ENCODE measurements at places on chromosomes 2 and 18.

DNA sequence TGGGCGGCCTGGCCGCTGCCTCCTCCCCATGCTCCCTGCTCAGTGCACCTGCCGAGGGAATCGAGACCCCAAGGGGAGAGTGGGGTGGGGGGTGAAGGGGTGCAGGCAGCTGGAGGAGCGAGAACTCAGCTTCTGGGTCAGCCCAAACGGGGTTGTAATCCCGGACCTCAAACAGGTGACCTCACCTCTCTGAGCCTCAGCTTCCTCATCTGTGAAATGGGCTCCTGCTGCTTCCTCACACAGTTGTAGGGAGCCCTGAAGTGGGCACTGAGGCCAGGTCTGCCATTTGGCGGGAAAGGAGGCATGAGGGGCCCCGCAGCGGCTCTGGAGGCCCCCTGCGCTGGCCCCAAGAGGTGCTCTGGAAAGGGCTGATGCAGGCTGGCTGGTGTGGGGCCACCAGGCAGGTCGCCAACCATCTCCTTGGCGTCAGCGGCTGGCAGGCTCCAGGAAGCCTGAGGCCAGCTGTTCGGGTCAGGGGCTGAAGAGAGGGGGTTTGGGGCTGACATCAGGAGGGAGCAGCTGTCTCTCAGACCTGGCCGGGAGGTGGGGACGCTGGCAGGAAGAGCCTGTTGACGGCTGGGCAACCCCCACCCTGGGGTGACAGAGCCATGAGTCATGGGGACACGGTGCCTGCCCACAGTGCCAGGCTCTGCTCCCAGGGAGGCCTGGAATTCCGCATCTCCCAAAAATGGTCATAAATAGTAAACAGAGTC, 4.9 kb downstream of the KLHL30 start:
- peak; percentile 31 for DNase-seq

GRCh38 chr18:10930076-10930475, 219.3 kb downstream of the PIEZO2 start:
- no peak for DNase-seq

DNA sequence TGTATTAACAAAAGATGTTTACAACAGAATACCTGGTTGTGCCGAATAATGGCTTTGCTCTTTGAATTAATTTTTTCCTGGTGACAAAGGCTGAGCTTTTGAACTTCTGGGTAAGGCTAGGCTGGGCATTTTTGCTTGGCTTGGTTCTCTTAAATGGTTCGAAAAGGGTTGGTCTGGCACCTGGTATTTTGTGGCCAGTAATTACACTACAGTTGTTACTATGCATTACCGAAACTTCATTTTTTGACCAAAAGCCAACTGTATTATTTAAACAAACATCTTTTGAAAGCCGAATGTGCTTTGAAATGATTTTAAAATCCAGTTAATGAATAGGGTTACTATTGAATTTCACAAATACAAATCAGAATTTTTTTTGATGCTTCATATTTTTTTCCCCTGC, 19.4 kb upstream of the NFE2L2 start:
- DNase-seq, result no peak

GRCh38 chr2:68319398-68320117, at the start of gene CNRIP1:
Gene CNRIP1, minus strand, starts transcription at chr2:68319949. Its CDS starts 549 bp downstream, at chr2:68319400.
- DNase-seq, result peak; percentile 91

GRCh38 chr2:152034257-152034801, 64.5 kb downstream of the CACNB4 start:
- no peak for DNase-seq

GRCh38 chr2:188629753-188630527, 338.3 kb downstream of the GULP1 start:
- DNase-seq, result no peak

- no peak for DNase-seq
Observed at GRCh38 chr2:134432435-134432883, 178.6 kb downstream of the MGAT5 start.

DNA sequence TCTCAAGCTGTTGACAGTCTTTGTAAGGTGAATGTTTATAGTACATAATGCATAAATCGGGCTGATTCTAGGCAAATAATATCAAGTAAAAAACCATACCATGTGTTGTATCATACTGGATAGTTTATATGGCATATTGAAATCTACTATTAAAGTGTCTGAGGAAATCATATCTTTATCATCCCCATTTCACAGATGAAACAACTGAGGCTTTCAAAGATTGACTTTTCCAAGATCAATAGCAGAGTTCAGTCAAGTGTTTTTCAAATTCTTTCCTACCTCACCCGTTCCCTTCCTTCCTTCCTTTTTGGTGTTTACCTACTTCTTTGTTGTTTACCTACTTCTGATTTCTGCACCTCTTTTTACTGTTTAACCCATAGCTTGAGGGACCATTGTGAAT, 2.0 kb downstream of the LYPD6 start:
- DNase-seq, result no peak

DNA sequence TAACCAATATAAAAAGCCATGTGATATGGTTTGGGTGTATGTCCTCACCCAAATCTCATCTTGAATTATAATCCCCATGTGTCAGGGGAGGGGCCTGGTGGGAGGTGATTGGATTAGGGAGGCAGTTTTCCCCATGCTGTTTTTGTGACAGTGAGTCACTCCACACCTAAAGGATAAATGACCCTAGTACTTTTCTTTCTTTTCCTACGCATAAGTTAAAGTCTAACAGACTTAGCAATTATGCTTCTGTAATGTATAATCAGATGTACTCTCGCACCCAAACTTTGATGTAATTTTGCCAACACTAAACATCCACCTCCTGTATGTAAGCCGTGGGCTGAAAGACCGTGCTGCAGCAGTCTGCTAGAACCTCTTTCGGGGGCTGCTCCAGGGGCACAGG, 97.2 kb upstream of the DSEL start:
- no peak for DNase-seq

GRCh38 chr2:42063431-42064171, 15.8 kb downstream of the PKDCC start:
- no peak for DNase-seq

- no peak for DNase-seq
Observed at GRCh38 chr2:132654335-132654734, 15.7 kb downstream of the LYPD1 start.

DNA sequence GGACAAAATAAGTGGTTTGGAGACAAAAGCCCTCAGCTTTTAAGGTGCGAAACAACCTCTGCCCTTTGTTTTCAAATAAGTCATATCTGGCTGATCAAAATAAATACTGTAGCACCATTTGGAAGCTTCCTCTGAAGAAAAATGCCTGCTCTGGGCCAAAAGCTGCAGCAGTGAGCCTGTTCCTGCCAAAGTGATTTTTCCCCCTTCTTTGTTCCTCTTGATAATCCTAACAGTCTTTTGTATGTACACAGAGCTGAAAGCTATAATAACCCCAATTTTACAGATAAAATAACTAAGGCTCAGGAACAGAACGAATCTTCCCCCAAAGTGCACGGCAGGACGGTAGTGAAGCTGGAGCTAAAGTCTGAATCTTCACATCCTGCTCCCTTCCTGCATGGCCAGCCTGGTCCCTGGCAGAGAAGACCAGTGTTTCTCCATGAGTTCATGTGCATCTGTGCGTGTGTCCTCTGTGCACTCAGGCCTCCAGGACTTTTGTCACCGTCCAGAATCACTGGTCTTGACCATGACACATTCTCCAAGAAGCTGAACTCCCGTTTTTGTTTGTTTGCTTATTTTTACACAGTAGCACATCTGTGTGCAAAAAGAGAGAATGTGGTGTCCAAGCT, 2114.1 kb upstream of the PIK3C3 start:
- DNase-seq, result no peak

DNA sequence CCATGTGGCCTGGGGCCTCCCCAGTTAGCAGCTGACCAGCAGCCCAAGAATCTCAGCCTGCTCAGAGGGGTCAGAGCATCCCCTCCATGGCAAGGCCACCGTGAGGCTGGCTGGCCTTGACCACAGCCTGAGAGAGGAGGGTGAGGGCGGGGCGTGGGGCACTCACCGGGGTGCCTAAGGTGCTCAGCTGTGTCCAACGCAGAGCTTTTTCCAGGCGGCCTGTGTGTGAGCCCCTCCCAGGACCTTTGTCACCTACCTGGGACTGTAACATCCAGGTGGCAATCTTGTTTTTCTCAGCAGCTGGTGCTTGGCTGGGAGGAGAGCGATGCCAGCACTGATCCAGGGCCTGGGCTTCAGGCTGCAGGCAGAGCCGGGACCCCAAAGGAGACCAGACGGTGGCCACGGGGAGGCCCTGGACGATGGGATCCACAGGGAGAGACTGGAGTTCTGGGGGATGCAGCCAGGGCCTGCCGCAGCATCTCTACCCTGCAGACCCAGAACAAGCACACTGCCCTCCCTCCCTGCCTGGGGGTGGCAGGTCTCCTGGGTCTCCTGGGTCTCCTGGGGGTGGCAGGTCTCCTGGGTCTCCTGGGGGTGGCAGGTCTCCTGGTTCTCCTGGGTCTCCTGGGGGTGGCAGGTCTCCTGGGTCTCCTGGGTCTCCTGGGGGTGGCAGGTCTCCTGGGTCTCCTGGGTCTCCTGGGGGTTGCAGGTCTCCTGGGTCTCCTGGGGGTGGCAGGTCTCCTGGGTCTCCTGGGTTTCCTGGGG, 12.3 kb downstream of the SNED1 start:
- no peak for DNase-seq

GRCh38 chr2:8571792-8572499, 109.9 kb upstream of the ID2 start:
- no peak for DNase-seq

GRCh38 chr2:207933396-207934065, 91.8 kb downstream of the PLEKHM3 start:
- no peak for DNase-seq

GRCh38 chr2:36775261-36775660, 78.8 kb downstream of the VIT start:
- DNase-seq, result no peak

GRCh38 chr18:54387631-54388030, 29.9 kb downstream of the C18orf54 start:
- DNase-seq, result no peak

- DNase-seq, result no peak
Observed at GRCh38 chr2:119478188-119478977, 45.9 kb downstream of the SCTR start.

GRCh38 chr18:70966419-70966818, 677.6 kb downstream of the SOCS6 start:
- no peak for DNase-seq

DNA sequence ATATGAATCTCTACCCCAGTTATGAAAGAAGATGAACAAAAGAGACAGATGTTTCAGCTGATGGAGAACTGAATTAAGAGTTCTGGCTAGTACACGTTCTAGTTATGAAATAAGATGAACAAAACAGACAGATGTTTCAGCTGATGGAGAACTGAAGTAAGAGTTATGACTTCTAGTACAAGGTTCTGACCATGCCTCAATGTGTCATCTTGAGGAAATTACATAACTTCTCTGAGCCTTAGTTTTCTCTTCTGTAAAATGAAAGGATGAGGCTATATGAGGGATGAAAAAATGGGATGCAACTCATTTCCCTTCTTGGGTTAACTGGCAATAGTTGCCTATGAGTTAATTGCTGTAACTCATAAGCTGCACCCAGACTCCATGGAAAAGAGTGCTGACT, 92.9 kb upstream of the WDR75 start:
- no peak for DNase-seq

GRCh38 chr18:12076424-12077140, 17.1 kb upstream of the ANKRD62 start:
- DNase-seq, result peak; percentile 54

DNA sequence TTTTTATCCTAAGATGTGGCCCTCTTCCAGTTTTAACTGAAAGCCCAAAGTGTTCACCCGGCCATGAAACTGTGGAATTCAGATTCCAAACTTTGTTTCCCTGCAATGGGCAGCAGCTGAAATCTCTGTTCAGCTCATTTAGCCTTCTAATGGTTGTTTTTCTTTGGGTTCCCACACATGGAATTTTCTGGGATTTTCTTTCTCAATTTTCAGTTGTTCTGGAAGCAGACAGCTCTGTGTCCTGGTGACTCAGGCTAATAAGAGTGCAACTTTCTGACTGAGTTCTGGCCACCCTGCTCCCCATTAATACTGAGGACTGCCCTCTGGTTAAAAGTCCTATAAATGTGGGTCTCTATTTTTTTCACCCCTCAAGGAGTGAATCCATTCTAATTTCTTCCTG, 78.5 kb downstream of the PMS1 start:
- DNase-seq, result no peak

DNA sequence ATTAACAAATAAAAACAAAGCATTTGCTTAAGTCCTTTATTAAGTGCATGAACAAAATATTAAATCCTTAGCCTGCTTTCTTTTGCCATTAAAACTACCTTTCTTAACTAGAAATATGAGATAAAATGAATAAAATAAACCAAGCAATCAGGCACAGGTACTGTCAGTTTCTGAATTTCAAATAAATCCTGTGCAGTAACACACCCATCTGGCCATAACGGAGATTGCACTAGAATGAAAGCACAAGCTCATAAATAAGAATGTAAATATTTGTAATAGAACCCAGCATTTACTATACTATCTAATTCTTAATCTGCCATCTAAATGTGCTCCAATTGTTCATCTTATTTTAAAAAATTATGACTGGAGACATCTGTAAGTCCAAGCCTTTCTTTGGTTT, 31.9 kb downstream of the PRKRA start:
- no peak for DNase-seq

DNA sequence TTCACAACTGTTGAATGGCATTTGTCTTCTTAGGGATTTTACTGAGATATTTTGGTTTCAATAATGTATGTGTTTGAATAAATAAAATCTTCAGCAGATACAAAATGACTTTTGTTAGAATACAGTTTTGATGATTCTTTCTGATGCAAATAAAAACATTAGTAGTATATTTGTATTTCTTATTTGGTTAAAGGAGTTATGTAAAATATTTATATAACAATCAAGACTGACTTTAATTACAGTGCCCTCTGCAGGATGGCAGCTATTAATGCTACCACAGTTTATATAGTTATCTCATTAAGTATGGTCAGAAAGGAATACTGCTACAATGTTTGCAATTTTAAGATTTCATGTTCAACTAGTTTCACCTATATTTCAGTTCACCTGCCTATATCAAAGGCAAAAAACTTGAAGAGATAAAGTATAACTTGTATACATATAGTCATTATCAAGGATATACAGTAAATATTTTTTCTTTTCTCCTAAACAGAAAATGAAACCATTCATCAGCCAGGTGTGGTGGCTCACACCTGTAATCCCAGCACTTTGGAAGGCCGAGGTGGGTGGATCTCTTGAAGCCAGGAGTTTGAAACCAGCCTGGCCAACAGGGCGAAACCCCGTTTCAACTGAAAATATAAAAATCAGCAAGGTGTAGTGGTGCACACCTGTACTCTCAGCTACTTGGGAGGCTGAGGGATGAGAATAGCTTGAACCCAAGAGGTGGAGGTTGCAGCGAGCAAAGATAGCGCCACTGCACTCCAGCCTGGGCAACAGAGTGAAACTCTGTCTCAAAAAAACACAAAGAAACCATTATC, 19.8 kb downstream of the ARL5A start:
- DNase-seq, result peak; percentile 33

DNA sequence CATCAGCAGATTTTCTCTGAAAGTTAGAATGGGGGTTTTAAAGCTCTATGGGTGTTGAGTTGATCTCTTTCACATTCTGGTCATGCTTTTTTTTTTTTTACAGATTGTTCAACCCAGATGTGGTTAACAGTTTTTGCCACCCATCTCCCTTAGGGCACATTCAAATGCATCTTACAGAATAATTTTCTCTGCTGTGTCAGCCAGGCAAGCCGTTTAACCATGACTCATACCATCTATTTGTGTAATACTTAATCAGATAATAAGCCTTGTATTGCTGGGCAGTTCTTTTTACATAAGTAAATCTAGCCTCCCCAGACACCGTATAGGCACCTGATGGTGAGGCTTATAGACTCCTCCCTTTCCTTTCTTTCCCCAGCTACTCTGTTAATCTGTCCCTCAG, 62.0 kb downstream of the TGIF1 start:
- DNase-seq, result no peak
